Fibroblast of skin of left biceps (primary cell): ENCODE measurements at places on chromosomes 16 and 17.
A peak's percentile ranks its signal among the peaks of the same experiment; 100 is the strongest.

DNA sequence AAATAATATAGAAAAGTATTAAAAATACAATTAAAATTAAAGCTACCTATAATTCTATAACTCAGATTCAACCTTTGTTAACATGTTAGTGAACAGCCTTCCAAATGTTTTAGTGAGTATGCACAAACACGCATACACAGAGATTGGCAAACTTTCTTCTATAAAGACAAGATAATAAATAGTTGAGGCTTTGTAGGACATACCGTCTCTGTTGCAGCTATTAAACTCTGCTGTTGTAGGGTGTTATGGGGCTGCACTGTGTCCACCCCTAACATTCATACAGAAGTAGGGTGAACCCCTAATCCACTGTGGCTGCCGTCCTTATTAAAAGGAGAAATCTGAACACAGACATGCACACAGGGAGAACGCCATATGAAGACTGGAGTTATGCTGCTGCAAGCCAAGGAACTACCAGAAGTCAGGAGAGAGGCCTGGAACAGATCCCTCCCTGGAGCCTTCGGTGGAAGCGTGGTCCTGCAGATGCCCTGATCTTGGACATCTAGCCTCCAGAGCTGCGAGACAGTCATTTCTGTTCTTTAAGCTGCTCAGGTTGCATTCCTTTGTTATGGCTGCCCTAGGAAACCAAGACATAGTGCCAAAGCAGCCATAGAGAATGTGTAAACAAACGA, 383.2 kb downstream of the GRIN2A start:
- no peak for DNase-seq

DNA sequence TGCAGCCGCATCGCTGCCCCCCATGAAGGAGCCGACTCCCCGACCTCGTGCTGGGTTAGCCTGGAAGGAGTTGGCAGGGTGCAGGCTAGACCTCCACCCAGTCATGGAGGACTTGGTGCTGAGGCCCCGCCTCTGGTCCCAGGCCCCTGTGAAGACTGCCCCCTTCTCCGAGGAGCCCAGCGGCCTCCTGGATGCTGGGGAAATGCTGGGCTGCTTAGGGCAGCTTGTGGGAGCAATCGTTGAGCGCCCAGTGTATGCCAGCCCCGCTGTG, 1.8 kb downstream of the SSTR5 start:
- no peak for DNase-seq

- no peak for DNase-seq
These were observed 10.9 kb downstream of the COG4 start for GRCh38 chr16:70512456-70512855.

DNA sequence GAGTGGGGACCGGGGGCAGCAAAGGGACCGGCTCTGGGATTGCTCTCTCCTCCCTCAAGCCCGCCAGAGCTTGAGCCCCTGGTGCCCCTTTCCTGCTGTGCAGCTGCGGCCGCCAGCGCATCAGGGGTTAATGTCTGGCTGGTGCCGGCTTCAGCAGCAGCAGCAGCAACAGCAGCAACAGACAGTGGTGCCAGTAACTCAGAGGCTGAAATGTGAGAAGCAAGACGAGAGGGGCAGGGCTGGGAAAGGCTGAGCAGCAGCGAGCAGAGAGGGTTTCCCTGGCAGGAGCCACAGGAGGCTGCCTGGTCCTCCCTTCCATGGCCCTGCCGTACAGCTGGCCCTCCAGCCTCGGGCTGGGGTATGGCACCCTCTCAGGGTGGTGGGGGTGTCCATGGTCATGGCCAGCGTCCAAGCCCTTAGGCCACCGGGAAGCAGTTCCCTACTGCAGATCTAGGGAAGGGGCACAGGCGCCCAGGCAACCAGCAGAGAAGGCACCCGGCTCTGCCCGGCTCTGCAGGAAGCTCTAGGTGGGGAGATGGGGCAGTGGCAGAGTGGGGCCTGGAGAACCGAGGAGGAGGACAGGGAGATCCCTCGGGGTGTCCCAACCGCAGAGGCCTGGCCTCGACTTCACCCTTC, 21.1 kb upstream of the TFAP4 start:
- DNase-seq = no peak

GRCh38 chr17:50155115-50155819, 4.8 kb upstream of the PPP1R9B start:
- no peak for DNase-seq

DNA sequence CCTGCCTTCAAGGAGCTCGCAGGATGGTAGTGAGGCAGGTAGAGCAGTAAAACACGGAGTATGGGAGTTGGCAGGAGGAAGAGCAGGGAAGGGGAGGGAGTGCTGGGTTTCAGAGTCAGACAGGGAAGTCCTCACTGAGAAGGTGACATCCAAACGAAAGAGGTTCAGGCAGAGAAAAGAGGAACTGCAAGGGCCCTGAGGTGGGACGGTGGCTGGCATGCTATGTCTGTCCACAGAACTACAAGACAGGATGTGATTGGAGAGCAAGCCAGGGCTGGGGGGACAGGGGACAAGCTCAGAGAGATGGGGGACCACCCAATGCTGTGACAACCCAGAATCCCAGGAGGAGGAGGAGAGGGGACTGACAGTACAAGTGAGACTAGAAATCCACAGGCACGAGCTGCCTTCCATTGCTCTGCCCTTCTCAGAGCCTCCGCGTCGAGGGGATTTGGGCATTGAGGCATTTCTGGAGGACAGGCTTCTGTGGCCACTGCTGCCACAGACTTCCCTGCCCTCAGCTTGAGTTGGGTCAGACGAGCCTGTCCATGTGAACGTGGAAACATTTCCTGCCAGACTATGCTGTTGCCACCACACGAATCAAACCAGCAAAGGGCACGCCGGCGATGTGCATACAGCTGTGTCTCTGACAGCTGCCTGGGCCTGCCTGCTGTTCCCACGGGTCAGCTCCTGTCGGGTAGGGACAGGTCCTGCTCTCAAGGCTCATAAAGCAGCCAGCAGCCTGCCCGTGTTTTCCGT, 100.1 kb downstream of the RAB11FIP4 start:
- no peak for DNase-seq

GRCh38 chr17:41678411-41678906, 10.2 kb upstream of the EIF1 start:
- DNase-seq = no peak

- DNase-seq = peak; percentile 46
These were observed at the start of gene RASD1 for GRCh38 chr17:17496189-17497064. Gene RASD1 (minus strand): TSS chr17:17496395. CDS start chr17:17496181, 214 bp downstream.

- no peak for DNase-seq
These were observed 7.3 kb downstream of the WRAP53 start for GRCh38 chr17:7695586-7695985.
